GM18507 (cell line): ENCODE measurements at places on chromosomes 7 and 10.

DNA sequence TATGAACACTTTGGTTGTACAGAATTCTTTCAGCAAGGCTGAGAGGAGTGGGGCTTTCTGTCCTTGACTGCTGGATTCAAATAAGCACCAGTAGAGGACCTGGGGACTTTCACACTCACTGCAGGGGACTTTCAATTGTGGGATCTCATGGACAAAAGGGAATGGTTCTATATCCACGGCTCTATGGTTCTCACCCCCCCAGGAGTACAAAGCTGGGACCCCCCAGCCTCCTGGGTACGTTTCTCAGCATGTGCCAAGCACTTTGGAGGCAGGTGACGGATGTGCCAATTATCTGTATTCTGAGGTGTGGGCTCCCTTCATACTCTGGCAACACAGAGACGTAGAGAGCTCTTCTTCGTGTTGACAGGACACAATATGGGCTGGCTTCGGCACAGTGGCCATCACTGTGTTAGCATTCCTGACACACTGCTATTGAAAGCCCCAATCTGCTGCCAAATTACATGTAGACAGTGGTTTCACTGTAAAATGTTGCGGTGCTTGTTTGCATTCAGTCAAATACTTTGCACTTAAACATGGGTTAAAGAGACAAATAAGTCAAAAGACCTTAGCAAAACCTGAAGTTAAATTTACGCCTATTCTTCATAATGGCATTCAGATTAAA, 92.7 kb upstream of the SAMD8 start:
- DNase-seq = no peak

DNA sequence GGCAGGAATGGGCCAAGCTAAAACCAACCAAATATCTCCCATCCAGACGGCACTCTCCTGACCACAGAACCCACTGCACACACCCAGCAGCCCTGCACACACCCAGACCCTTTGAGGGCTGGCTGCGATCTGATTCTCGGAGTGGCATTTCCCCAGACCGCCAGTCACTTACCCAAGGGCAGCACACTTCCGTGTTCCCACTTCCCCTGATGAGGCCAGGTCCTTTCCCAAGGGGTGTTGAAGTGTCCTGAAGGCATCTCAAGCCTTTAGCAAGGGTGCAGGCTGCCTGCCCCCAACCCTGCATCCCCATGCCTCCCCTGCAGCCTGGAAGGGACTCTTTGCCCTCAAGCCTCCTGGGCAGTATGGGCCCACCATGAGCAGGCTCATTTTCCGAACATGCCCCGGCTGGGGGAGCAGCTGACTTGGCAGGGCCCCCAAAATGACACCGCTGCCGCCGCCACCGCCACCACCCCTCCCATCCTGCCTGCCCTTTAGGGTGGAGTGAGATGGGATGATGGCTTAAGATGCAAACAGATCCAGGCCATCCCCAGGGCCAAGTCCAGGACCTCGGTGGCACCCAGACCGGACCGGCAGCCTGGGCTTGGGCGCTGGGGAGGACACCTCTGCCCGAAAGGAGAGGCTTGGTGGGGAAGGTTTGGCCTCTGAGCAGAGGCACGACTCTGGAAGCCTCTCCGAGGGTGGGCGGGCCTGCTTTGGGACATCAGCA, 159.8 kb downstream of the NRF1 start:
- DNase-seq = no peak

GRCh38 chr7:24336461-24336860, 52.5 kb downstream of the NPY start:
- no peak for DNase-seq

- no peak for DNase-seq
Observed at GRCh38 chr7:140327261-140327661, 71.1 kb downstream of the SLC37A3 start.

GRCh38 chr7:131027287-131027773, 293.3 kb upstream of the KLF14 start:
- DNase-seq = no peak

GRCh38 chr7:39086638-39087360, 109.1 kb downstream of the POU6F2 start:
- DNase-seq = no peak

DNA sequence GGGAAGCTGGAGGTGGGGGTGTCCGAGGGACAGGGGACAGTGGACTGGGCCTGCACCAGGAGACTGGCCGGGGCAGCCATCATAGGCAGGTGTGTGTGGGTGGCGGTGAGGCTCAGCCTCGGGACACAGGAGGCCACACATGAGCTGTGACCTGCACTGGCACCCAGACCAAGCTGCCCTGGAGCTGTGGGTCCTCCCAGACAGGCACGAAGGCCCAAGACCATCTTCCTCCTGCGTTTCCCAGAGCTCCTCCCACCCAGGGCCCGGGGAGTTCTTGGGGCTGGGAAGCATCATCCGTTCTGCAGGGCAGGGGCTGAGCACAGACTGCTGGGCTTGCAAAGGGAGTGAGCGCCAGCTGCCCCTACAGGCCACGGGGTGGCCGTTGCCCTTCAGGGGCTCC, 87.4 kb downstream of the PDGFA start:
- DNase-seq = no peak

GRCh38 chr10:96714031-96714590, 6.2 kb downstream of the PIK3AP1 start:
- DNase-seq = no peak

GRCh38 chr10:112191041-112191590, 7.6 kb upstream of the GPAM start:
- no peak for DNase-seq

DNA sequence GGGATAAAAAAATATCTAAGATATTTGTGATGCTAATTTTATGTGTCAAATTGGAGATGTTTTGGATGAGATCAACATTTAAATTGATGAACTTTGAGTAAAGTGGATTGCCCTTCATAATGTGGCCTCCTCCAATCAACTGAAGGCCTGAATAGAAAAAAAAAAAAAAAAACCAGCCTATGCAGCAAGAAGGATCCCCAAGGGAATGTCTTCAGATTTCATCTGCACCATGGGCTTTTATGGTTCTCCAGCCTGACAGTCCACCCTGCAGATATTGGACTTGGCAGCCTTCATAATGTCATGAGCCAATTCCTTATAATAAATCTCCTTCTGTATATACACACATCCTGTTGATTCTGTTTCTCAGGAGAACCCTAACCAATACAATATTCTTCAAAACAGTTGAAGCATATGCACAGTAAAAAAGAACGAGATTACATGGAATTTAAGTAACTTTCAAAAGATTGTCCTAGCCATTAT, 316.9 kb upstream of the PLXDC2 start:
- no peak for DNase-seq

- no peak for DNase-seq
Observed at GRCh38 chr10:3926258-3926657, 141.2 kb upstream of the KLF6 start.

- no peak for DNase-seq
Observed at GRCh38 chr7:2475678-2476015, 551 bp downstream of the GRIFIN start.

DNA sequence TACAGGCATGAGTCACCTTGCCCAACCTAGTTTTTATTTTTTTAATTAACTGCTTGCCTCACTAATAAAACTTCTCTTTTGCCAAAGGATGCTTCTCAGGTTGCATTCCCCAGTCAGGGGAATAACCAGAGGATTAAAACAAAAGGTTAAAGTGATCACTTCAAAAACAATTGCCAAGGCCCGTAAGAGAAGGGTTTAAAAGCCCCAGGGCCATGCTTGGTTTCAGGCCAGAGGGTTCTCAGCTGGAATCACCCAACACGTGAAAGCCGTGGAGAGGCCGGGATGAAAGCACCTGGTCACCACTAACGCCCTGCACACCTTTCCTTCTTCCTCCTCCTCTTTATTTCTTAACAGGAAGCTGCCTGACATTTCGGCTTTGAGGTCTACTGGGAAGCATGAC, 587.5 kb downstream of the PTPRN2 start:
- DNase-seq = no peak

DNA sequence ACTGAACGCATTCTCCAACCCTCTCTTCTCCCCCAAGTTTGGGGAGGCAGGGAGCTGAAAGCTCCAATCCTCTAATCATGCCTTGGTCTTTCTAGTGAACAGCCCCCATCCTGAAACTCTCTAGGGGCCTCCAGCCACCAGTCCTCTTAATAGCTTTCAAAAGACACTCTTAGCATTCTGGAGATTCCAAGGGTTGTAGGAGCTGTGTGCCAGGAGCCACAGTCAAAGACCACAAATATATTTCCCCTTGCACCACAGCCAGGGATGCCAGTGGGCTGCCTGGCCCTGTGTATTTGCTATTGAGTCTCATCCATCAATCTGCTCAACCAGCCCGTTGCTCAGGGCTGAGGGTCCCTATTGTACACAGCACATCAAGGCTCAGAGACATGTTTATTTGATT, 18.5 kb upstream of the MLXIPL start:
- no peak for DNase-seq

DNA sequence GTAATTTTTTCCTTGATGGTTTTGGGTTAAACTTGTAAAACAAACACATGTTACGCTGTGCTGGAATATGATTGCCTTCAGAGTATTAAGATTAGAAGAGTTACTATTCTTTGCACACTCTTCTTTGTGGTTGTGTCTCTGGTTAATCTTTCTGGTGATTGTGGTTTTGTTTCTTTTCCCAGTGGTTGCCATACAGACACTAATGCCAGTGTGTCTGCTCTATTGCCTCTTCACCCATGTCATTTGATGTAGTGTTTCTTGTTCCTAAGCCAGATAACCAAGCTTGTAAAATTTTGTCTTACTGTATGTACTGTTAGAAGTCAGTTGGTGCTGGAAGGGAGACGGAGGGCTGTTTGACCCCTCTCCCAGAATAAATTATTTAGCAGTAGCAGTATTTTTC, 124.8 kb downstream of the PHTF2 start:
- no peak for DNase-seq

GRCh38 chr7:30470771-30471170, 7.8 kb downstream of the NOD1 start:
- DNase-seq = no peak

DNA sequence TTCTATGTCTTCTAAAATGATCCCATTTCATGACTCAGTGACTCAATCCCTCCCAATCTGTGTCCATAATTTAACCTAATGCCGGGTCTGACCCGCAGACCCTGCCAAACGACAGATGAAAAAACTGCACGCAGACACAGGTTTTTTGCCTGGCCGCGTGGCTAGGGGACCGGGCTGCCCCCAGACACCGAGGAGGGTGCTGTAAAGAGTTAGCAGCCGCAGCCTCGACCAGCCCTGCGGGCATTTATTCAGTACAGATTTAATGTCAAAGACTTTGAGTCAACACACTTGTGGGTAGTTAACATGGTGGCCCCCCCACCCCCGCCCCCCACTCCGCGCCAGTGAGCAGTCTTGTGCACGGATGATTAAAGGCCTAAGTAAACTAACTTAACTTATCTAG, 1324.7 kb downstream of the GATA3 start:
- no peak for DNase-seq

DNA sequence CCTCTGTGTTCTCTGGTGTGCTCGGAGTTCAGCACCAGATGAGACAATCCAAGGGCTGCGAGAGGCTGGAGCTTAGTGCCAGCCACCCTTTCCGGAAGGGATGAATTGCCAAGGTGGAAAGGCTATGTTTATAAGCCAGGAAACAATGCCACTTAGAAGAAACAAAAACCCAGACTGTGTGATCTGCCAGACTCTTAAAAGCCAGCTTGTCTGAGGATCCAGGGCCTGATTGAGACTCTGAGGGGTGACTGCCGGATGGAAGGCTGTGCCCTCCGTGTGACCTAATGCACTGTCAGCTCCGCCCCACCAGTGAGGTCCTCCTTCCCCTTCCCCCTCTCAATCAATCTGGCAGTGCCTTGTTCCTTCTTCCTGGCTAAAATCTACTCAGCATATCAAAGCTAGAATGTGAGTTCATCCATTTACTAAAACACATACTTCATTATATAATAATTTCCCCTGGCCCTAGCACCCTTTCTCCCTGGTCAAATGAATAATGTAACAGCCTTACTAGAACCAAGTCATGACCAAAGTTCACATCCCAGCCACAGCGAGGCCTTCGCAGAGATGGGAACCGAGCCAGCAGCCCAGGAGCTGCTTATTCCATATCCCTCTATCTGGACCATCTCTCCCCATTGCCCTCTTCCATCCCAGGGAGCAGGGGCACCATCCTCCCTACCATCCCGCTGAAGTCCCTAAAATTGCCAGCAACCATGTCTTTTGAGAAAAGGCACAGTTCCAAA, 25.5 kb downstream of the FAM107B start:
- DNase-seq = no peak

- DNase-seq = no peak
Observed at GRCh38 chr10:132714986-132715775, 70.8 kb downstream of the NKX6-2 start.

DNA sequence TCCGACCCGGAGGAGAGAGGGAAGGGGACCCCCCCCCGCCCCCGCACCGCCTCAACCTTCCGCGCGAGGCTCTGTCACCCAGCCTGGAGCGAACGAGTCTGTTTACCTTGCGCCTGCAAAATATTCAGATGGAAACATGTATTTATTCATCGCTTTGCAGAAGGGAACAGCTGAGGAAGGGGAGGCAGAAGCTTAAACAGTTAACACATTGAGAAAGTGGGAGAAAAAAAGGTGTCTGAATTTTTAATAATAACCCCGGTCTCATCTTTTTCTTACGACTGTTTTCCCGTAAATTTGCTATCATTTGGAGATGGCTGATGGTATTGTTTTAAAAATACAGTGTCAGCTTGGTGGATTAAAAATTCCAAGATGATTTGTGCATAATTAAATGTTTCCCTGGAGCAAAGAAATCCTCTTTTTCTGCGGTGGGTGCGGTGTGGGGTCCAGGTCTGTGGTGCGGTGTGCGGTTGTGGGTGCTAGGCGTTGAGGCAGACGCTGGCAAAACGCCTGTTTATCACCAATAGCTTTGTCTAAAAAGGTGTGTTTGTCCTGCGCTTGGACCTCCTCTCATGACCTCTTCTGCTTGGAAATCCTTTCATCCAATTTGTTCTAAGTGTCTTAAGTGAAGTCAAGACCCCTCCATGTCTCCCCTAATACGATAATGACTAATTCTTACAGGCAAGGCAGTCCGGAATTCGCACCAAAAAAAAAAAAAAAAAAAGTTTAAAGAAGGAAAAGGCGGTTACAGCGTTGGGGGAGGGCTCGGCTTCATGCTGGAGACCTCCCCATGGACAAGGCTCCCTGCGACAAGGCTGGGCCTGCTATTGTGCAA, 1.6 kb downstream of the UNCX start:
- DNase-seq = no peak

GRCh38 chr7:158651968-158652565, 52.5 kb downstream of the NCAPG2 start:
- DNase-seq = no peak
